Left cardiac atrium (tissue), 4 donors: ENCODE measurements at places on chromosomes 16 and 17. TPM values are rescaled to one million over a fixed set of nuclear protein-coding genes. Genes with fewer than 3 reads are reported as not detected.

HID1 gene
- 8.2 TPM for total RNA-seq

CCL16 gene
- total RNA-seq, result not detected

GRCh38 chr16:24748242-24748641 lies 18.8 kb downstream of the TNRC6A start:
- DNase-seq, result peak; percentile 42

GRCh38 chr16:28846933-28847273 lies 755 bp upstream of the TUFM start:
- DNase-seq, result no peak

DNA sequence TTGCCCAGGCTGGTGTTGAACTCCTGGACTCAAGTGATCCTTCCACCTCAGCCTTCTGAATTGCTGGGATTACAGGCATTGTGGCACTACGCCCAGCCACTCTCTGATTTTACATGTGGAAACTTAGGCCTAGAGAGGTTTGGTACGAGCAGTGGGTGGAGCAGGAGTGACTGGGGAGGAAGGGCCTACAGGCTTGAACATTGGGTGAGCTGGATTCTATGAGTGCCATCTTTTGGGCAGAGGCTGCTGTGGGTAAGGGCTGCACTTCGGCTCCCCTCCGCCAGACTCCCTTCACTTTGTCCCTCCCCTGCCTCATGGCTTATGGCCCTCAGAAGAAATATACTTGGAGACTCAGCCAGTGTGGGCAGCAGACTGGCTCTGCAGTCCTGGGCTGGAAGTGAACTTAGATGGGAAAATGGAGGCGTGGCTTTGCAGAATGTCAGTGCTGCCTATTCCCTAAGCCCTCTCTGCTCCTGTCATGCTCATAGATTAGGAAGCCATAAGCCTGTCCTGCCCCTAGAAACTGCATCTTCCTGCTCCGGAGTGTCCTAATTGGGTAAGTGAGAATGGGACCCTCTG lies 9.5 kb upstream of the MRC2 start:
- DNase-seq, result no peak

- DNase-seq, result peak; percentile 59
These were observed 65.0 kb downstream of the CRISPLD2 start for GRCh38 chr16:84884596-84885341.
